Suppressor macrophage (primary cell): ENCODE measurements at places on chromosomes 3 and 15.

GRCh38 chr3:178629430-178630178 lies 93.4 kb downstream of the KCNMB2 start:
- DNase-seq, result no peak

GRCh38 chr3:129233538-129233937 lies 15.9 kb upstream of the COPG1 start:
- peak; percentile 95 for DNase-seq

DNA sequence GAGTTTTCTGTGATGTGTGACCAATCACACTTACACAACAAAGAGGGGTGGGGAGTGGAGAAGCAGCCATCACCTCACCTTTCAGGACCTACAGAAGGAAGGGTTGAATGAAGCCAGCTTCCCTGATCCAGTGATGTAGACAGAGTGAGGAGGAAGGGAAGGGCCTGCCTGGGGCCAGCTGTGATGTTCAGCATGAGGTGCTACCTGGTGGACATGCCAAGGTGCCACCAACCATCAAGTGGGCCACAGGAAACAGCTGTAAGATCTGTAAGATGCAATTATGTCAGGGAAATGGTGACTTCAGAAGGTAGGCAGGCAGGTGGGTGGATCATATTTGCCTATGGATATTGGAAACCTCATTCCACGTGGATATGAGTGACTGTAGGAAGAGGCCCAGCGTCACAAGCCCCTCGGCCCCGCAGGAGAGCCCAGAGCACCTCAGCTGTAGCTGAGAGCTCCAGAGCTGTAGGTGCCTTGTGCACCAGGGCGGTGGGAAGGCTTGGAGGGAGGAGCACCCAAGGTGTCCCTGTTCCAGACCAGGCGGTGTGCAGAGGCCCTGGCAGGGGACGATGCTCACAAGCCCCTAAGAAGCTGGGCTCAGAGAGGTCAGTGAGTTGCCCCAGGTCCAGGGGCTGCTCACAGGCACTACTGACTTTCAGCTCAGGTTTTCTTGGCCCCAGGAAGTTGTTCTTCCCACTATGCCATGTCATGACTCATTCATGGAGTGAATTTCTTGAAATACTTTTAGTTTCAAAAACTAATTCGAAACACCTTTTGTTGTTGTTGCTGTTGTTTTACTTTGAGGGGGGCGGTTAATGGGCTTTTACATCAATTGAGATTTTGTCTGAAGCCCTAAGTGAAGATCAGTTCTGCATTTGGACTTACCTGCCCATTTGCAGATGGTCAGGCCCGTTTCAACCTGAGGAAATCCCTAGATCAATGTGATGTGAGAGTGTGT lies 94.2 kb upstream of the ALDH1A3 start:
- DNase-seq, result no peak

DNA sequence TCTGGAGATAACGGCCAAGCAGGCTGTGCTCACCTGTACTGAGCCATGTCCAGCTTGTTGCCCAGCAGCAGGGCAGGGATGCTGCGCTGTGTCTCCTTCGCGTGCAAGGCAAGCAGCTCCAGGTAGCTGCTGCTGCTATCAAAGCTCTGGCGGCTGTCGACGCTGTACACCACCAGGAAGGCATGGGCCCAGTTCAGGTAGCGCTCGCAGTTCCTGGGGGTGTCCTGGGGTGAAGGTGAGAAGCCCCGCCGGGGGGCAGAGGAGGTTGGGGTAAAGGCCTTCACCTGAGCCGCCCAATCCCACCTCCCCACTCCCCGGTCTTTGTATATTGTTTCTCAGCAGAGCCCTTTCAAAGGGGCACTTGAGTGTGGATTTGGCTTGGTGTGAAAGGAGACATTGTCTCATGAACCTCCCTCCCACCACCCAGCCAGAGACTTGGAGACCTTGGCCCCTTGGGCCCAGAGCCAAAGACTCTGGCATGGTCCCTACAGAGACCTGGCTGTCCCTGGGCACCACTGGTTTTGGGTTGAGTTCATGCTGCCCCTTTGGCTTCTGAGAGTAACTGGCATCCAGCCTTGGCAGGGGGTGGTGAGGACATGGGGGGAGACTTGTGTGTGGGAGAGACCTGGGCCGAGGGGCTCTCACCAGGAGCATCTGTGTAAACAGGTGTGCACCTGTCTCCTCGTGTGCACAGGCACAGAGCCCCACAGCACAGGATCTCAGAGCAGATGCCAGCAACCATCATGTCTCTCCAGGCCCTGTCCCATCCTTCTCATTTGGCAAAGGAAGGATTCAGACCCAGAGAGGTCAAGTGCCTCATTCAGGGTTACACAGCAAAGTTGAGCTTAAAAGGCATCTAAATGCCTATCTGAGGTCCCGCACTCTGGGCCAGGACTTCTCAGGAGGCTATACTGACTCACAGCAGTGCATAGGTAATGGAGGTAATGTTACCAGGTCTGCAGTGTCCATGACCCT lies 9.1 kb downstream of the RASL12 start:
- DNase-seq, result no peak

DNA sequence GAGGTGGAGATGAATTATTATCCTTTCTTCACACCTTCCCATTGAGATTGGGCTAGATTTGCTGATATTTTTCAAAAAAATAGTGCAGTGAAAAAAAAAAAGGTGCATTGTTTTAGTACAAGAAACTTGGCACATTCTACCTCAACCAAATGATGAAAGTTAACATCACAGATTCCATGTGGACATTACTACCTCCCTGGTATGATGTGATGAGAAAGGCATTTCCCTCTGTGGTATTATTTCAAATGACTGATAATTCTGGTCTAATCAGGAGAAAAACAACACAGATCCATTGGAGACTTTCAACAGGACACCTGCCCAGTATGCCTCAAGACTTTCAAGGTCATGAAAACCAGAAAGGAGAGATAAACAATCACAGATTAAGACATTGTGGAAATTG lies 313.4 kb downstream of the BCHE start:
- no peak for DNase-seq

- no peak for DNase-seq
Measured at GRCh38 chr3:148367756-148368155, 329.9 kb upstream of the AGTR1 start.

DNA sequence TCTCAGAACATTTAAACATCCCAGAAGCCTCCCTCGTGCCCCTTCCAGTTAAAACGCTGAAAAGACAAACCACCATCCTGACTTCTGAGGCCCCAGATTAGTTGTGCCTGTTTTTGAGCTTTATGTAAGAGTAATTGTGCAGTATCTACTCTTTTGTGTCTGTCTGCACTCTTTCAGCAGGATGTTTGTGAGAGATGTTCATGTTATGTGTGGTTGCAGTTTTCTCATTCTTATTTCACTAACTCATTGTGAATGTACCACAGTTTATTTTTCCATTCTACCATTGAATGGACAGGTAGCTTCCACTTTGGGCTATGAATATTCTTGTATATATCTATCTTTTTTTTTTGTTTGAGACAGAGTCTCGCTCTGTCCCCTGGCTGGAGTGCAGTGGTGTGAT lies 40.3 kb downstream of the MINAR1 start:
- DNase-seq, result no peak

DNA sequence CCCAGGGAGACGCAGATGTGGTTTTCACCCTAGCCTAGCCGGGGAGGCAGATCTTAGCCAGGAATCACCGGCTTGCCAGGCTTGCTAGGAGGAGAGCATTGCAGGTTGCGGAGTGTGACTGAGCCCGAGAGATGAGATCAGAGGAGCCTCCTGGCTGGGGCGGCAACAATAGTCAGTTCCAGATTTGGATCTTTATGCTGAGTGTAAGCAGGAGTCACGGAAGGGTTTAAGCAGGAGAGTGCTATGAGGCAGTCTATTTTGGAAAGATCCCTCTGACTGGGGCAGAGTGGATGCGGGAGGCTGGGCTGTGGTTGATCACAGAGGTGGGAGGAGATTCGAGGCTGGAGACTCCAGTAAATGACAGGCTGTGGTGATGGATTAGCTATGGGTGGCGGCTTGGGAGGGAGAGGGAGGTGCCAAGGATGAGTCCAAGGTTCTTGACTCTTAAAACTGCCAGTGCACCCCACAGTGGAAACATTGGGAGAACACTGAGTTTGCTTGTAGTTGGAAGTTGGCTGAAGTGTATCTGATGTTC lies 10.4 kb upstream of the BAHD1 start:
- no peak for DNase-seq

DNA sequence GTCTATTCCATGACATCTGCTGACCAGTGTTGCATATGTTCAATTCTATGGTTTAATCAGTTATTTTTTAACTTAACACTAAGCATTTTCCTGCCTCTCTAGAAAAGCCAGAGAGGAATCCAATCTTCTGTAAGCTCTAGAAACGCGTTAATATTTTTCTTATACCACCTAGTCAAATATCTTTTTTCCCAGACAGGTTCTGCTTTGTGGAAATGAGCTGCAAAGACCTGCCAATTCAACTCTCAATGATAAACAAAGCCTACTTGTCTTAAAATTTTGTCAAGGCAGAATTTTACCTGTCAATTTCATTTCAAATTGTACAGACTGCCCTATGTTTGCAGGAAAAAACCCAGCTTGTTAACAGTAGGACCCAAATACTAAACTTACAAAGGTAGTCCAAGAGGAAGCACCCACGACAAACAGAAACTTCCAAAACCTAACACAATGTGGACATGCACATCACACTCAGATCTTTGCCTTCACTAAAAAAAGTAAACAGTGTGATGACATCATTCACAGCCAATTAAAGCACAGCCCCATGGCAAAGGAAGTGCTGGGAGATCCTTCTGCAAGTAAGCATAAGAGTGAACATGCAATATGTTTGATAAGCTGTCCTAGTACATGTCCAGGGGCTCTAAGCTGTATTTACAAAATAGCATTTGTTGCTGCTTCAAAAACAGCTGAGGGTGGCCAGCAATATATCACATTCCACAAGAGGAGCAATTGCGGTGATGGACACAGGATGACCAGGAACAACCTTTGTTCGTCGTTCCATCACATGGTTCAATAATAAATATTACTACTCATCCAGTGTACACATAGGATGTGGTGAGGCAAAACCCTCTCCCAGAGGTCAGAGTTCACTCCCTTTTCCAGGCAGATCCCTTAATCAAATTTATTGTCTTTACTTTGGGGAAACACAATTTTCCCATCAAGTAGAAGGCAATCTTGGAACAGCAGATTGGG lies 139.4 kb upstream of the TSC22D2 start:
- peak; percentile 6 for DNase-seq

- DNase-seq, result peak; percentile 1
Measured at GRCh38 chr15:71575474-71576045, 234.8 kb upstream of the NR2E3 start.

- DNase-seq, result peak; percentile 89
Measured at GRCh38 chr3:45546716-45547701, 47.5 kb upstream of the LIMD1 start.

GRCh38 chr3:134007819-134008218 lies 21.9 kb downstream of the SLCO2A1 start:
- no peak for DNase-seq

- DNase-seq, result no peak
Measured at GRCh38 chr15:29596266-29596665, 226.0 kb downstream of the TJP1 start.

DNA sequence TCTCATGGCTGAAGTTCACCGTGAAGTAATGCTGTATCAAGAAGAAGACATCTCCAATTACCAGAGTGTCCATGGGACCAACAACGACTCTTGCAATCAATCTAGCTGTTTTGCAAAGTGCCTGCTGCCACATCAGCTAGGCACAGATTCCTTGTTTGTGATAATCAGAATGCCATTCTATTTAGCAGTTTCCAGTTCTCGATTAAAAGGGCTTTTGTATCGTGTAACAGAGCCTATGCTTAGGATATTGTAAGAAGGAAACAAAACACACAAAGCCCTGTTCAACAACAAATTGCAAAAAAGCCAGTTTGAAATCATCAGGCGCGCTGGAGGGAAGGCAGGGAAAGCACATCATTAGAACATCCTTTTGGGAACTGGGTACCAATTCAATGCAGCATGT lies 26.1 kb downstream of the RASGRF1 start:
- DNase-seq, result no peak

GRCh38 chr3:23252122-23252521 lies 49.0 kb downstream of the UBE2E2 start:
- no peak for DNase-seq

- no peak for DNase-seq
Measured at GRCh38 chr3:154223519-154223918, 100.8 kb downstream of the DHX36 start.

- no peak for DNase-seq
Measured at GRCh38 chr15:29826908-29827820, 4.9 kb upstream of the TJP1 start.

- no peak for DNase-seq
Measured at GRCh38 chr15:70499791-70500190, 263.6 kb downstream of the UACA start.

DNA sequence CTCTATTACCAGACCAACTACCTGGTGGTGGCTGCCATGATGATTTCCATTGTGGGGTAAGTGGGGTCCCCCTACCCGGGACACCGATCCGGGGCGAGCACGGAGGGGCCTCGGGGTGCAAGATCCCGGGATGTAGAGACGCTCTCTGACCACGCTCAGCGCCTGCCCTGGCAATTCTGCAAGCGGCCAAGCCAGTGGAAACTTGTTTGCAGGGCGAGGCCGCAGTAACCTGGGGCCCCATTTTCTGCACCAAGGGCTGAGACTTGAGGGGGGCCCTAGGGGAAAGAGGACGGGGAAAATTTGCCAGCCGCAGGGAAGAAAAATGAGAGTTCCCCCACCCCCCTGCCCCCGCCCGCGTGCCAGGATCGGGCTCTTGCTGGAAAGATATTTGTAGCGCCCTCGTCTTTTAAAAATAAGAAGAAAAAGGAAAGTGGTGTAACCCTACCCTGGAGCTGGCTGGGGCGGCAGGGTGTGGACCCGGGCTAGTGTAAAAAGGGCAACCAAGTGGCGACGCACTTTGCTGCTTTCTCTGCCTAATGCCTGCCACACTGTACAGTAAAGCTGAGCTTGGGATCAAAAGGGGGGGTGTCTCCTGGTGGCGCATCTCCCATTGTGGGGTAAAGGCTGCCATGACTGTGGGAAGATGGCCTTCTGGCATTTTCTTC lies 563 bp downstream of the ARL6IP5 start:
- DNase-seq, result peak; percentile 38

DNA sequence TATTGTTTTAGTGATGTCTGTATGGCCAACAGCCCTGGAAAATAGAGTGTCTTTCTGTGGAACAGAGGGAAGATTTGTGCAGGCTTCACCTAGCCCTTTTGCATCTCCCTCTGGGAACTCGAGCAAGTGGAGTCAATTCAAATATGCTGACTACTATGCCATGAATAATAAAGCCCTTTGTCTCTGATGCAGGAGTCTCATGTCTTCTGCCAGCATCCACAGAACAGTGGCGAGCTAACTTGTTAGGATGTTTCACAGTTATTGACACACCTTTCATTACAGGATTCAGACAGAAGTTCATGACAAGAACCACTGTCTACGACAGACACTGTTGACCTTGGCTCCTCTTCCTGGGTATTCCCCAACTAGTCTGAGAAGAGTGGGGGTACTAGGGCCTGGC lies 15.6 kb upstream of the CCDC54 start:
- no peak for DNase-seq

GRCh38 chr15:99158626-99159412 lies 53.9 kb downstream of the SYNM start:
- DNase-seq, result no peak
